ENCODE measurements at places on chromosomes 3 and 15.

DNA sequence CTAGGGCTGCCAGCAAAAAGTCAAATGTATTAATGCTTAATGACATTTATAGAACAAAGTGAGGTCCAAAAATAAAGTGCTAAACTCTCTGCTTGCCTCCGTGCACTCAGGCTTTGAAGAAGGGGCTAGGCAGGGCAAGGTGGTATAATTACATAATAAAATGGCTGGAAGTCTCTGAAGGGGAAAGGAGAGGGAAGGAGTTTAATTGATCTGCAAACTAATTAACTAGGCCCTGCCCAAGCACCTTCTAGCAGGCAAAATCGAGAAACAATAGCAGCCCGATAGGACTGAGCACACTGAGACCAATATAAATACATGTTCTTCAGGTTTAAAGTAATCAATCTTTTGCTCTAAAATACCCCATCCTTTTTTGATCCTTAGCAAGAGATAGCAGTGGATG is 13.0 kb downstream of the DIS3L start:
- DNase-seq: no peak

DNA sequence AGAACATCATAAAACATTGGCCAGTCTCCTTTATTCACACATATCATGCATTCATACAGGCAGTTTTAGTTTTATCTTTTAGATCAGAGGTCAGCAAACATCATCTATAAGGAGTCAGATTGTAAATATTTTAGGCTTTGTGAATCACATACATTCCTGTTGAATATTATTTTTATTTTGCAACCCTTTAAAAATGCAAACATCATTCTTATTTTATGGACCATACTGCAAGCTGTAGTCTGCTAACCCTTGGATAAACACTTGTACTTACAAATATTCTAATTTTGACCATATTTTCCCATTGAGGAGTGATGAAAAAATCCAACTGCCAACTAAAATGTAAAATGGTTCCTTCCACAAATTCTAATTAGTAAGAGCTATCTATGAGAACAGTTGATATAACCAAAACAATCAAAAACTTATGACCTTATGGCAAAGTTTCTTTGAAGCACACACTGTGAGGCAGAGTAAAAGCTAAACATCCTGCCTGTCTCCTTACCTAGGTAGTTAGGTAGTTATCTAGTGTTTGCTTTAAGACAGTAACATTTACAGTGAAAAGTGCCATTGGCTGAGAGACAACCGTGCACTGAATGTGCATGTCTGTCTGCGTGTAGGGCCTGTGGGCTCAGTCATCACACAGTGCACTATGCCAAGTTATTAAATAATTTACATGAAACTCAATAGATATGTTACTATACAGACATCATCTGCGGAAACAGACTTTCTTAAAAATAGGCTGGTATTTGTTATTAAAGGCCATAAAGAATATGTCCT is 57.7 kb downstream of the PIK3R4 start:
- DNase-seq: no peak

- peak; percentile 77 for DNase-seq
These were observed 4.8 kb downstream of the RARRES1 start for GRCh38 chr3:158727206-158728060.

DNA sequence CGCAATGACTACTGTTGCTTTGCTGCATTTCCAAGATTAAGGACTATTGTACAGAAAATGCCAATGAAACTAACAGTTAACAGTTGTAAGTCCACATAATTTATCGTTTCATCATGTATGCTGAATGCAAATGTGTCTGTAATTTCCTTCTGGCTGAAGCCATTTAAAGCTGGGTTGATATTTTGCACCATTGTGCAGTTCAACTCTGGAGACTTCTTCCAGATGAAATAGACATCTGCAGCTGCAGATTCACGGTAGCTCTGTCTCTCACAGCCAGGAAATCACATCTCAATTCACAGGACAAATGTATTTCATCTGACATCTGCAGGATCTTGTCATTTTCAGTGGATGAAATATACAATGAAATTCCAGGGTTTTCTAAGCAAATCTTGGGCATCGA is 145.4 kb downstream of the CHL1 start:
- no peak for DNase-seq
